Left ventricle myocardium inferior (tissue), 1 donor: ENCODE measurements at places on chromosomes 11 and 22. TPM values are rescaled to one million over a fixed set of nuclear protein-coding genes. Genes with fewer than 3 reads are reported as not detected.
A peak's percentile ranks its signal among the peaks of the same experiment; 100 is the strongest.

TMPRSS13 gene
- not detected for total RNA-seq

GRCh38 chr11:113477321-113477720 is 2.1 kb upstream of the DRD2 start:
- DNase-seq, result no peak

GRCh38 chr11:5618807-5619206 is 6.0 kb upstream of the TRIM34 start:
- DNase-seq, result no peak

DNA sequence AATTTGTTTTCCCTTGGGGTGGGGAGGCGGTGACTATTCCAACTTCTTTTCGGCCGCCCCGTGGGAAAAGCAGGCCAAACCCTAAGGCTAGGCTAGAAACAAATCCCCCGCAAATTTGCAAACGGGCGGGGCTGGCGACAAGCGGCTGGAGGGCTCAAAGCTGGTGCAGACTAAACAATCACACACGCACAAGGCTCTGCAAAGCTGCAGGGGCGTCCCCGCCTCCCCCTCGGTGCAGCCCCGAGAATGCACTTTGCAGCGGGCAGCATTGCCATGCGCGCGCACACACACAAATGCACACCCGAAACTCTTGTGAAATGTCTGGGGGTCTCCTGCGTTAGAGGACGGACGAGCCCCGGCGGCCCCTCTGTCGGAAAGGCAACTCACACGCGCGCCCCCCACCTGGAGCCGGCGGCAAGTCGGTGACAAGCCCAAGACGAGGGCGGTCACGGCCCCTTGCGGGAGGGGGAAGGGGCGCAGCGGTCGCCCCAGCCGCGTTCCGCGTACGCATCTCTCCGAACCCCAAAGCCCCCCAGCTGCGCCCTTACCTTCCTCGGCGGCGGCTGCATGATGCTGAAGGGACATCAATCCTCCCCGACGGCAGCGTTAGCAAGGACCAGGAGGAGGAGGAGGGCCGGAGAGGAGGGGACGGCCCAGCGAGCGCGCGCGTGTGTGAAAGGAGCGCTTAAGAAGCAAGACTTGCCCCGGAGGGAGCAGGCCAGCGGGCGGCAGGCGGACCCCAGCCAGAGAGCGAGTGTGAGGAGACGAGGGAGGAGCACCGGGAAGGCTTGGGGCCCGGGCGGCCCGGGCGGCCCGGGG is 600 bp downstream of the FCHSD2 start:
- DNase-seq, result peak; percentile 83

GRCh38 chr11:92480499-92480898 is 255.9 kb downstream of the FAT3 start:
- no peak for DNase-seq

- no peak for DNase-seq
Measured at GRCh38 chr11:121446752-121447156, 5.4 kb upstream of the SORL1 start.
